ENCODE measurements at places on chromosomes 6 and 20.

GRCh38 chr6:136289579-136290409 lies at the start of gene BCLAF1:
Gene BCLAF1 (minus strand): TSS chr6:136289846. CDS start chr6:136279866, 9,980 bp downstream.
- DNase-seq, result peak; percentile 100

GRCh38 chr6:20708367-20709124 lies 174.3 kb downstream of the CDKAL1 start:
- no peak for DNase-seq

DNA sequence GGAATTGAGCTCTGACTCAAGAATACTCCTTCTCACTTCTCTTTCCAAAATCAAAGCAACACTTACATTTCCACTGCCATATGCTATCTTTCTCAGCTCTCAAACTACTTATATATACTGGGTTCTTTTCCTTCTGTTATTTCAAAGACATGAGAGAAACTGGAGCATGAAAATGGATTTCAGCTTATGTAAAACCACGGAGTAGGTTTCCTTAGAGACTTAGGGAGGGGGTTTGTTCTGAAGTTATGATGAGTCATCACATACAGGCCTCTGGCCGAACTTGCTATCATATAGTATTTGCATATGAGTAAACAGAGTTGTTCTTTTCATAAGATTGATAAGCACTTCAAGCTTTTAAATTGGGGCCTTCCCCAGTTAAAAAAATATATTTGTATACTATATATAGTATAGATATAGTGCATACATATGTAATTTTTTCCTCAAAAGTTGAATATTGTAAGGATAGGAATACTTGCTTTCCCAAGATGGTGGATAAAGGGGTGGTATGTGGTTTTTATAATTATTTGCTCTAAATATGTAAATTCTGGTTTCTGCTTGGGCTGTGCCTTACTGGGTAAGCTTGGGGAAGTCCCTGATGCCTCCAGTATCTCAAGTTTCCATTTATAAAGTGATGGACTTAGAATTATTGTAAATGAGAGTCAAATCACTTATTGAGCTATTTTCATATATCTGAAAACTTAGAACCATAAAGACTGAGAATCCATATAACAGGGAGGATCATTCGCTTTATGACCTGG lies 273.9 kb downstream of the RFPL4B start:
- no peak for DNase-seq

- no peak for DNase-seq
Observed at GRCh38 chr20:49759266-49759950, 45.7 kb upstream of the B4GALT5 start.

DNA sequence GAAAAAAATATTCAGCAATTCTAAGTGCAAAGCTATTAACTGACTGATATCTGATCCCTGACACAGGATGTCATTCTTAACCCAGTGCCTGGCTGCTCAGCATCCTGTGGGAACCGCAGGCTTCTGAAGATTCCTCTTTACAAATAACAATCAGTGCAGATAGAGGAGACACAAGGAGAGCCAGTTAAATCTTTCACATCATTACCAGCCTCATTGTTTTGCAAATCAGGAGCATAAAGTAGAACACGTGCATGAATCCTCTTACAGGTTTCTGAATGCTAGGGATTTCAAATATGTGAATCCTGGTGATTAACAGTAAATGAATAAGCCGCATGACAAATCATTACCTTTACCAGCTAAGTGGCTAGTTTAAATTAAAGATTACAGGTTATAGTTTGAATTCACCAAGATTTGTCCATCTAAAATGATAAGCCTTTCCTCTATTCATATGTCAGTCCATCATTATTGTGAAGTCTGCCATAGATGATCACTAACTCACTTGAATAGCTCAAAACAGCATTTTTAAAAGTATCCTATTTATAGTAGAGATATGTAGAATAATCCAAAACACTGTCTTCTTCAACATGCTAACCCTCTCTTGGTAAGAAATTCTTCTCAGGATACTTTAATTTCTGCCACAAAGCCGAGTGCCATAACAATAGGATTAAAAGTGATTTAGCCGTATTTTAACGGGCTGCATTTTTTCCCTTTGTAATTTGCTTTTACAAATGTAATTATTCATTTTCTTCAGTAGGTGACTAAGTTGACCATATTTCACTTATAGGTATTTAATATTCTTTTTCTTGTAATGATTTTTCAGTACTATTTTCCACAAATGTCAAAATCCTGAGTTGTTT lies 367.3 kb upstream of the EPHA7 start:
- DNase-seq, result no peak

DNA sequence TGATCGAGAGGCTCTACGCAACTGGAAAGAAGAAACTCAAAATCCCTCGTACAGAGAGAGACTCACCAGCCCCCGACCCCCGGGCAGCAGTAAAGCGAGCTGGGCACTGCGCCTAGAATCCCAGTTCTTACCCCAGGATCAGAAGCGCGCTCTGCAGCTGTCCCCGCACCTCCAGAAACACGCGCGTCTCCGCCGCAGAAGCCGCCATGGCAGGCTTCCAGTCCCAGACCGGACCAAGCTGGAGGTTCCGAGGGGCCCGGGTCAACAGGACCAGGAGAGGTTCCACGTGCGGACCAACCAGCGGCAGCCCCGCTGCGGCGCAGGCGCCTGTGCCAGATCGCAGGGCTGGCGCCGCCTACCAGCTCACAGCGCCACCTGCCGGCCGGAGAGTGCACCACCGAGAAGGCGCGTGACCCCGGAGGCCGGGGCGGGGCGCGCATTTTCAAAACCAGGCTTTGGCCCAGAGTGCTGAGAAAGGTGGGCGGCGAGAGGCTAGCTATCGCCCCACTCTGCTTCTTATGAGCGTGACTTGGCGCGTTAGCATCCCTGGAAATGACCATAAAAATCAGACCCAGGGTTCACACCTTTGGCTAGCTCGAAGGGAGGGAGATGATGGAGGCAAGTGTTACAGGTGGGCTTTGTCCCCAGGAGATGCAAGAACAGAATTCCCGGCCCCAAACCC lies at the start of gene UBE3D:
Gene UBE3D (minus strand): TSS at position 331 of the 682 bp plus-strand sequence. CDS start 123 bp downstream, at position 208.
- DNase-seq, result peak; percentile 88

DNA sequence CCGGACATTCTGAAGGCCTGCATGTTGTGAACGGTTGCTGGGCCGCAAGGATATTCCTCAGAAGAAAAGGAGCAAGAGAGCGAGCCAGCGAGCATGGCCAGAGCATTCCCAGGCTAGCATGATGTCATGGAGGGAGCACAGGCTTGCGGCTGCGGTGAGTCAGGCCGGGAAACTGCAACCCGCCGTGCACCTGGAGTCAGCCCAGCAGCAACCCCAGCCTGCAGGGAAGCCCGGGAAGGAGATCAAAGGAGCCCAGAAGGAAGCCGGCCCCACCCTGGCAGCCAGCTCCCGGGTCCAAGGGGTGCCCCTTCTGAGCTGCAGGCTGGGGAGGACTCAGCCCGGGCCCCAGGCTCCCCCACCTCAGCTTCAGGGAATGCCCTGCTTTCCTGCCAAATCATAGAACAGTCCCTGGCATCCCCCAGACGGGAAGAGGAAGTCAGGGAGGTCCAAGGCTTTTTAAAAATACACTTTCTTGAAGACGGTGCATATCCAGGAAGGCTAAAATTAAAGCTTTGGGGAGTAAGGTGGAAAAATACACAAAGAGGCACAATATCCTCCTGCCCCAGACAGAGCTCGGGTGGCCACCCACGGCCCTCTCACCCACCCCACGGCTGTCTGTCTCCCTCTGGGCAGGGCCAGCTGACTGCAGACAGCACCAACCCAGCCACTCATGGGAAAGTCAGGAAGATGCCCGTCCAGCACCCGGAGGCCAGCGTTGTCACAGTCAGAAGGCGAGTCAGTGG lies 53.7 kb downstream of the BMP7 start:
- DNase-seq, result no peak

DNA sequence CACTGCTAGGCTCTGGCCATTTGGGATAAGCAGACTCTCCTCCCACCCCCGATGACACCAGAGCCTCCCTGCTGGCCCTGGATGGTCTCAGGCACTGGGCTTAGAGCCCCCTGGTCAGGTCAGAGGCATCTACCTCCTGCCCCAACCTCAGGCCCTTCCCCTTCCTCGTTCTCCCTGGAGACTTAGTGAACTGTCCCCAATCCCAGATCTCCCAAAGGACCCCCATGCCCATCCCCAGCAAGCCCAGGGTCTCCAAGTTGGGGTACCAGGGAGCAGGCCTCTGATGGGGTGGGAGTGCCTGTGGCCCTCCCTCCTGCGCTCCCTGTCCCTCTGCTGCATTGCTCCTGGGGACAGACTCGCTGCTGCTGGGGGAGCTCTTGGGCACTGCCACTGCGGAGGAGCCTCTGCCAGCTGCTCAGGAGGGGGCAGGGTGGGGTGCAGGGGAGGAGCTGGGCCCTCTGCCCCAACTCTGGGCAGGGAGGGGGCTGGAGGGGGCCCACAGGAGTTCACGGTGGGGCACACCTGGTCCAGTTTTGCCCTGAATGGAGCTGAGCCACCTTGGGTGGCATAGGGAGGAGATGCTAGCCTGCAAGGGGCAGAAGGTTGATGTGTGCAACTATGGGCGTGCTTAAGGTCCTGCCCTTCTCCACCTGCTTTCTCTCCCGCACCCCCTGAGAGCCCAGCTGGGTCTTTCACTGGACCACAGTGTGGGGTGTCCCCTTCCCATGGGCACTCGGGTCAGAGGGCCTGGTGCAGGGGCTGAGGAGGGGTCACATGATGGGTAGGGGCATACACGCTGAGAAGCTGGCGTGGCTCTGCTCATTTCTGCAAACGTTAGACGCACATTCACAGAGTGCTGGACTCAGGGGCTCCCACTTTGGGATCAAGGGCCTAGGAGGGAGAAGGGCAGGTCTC lies 40.4 kb downstream of the SPDEF start:
- no peak for DNase-seq

DNA sequence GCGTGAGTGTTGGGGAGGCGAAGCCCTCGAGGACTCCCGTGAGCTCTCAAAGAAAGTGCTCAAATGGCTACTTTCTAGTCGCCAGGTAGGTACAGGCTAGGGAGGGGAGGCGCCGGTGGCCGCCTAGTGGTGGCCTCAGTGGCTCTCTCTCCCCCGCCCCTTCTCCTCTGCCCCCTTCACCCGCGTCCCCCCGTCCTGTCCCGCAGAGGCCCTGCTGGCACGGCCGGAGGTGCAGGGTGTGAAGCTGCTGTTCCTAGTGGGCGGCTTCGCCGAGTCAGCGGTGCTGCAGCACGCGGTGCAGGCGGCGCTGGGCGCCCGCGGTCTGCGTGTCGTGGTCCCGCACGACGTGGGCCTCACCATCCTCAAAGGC lies 16.3 kb downstream of the ADISSP start:
- DNase-seq, result no peak

DNA sequence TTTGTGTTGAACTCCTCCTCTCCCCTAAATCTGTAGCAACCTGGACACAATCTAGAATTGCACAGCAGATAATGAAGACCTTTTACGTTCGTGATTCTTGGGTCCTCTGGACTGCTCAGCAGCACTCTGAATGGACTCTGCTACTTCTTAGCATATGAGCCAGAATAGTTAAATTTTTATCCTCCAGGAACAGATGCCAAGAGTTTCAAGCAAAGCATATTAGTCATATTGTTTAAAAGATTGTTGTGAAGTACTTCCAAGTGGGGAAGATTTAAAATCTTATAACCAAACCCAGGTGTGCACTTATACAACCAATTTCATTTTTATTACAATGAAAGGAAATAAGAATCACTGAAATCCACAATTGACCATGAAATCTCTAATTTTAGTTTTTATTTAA lies 118.9 kb upstream of the EXOC2 start:
- no peak for DNase-seq
